ENCODE measurements at places on chromosomes 16 and 17.

DNA sequence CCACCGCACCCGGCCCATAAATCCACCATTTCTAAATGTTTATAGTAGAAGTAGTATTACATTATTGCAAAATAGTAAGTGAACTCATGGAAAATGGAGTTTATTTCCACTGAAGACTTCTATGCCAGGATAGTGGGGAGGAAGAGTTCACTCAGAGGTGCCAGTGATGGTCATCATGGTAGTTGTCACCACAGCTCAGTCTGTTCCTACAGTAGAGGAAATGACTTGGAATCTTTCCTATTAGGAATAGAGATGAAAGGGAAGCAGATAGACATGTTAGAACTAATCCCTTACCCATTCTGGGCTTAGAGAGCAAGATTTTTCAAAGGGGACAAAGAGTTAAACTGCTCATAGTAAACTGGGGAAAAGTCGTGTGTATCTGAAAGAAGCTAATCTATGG is 20.1 kb downstream of the MRPL45 start:
- DNase-seq, result no peak

- no peak for DNase-seq
Observed at GRCh38 chr16:10599626-10600025, 19.2 kb upstream of the EMP2 start.

- DNase-seq, result no peak
Observed at GRCh38 chr16:12390644-12391043, 413.0 kb downstream of the CPPED1 start.

- DNase-seq, result no peak
Observed at GRCh38 chr16:26801628-26802027, 265.1 kb upstream of the C16orf82 start.

DNA sequence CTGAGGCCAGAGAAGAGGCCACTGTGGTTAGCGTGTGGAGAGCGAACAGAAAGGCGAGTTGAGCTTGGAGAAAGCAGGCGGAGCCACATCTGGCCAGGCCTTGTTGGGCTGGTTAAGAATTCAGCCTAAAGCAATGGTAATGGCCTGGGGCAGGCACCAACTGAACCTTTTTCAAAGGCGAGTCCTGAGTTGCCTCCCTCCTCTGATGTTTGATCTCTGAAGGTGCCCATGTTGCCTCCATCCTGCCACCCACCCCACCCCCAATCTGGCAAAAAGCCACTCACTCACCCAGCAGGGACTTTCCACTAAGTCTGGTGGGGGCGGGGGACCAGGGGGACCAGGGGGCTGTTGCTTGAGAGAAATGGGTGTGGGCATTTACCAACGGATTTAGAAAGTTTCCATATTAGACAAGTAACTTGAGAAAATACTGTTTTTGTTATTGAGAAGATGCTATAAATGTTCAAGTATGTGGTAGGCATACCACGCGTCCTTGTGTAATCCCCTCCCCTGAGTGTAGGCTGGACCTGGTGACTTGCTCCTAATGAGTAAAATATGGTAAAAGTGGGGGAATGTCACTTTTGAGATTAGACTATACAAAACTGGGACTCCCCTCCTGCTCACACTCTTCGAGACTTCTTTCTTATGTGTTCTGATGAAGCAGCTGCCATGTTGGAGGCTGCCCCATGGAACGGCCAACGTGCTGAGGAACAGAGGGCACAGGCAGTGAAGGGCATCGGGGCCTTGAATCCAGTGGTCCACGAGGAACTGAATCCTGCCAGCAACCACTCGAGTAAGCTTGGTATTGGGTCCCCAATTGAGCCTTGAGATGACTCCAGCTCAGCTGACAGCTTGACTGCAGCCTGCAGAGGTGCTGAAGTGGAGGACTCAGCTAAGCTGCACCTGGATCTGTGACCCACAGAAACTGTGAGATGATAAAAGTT is 29.9 kb upstream of the TNS4 start:
- DNase-seq, result no peak

DNA sequence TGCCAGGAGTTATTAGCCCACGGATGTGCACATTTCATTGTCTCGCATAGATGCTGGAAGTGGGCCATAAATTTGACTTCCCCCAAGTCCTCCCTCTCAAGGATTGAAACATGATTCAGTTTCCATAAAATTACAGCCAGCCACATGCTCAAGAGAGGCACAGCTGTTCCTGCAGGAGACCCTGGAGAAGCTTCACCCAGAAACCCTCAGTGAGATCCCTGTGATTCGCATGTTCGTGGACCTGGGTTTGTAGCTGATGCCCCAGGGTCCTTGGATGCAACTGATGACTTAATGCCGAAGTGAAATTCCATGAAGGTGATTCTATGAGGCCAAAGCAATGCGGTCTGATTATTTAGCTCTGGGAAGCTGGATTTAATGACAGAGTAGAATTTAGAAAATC is 24.7 kb upstream of the AQP8 start:
- no peak for DNase-seq

DNA sequence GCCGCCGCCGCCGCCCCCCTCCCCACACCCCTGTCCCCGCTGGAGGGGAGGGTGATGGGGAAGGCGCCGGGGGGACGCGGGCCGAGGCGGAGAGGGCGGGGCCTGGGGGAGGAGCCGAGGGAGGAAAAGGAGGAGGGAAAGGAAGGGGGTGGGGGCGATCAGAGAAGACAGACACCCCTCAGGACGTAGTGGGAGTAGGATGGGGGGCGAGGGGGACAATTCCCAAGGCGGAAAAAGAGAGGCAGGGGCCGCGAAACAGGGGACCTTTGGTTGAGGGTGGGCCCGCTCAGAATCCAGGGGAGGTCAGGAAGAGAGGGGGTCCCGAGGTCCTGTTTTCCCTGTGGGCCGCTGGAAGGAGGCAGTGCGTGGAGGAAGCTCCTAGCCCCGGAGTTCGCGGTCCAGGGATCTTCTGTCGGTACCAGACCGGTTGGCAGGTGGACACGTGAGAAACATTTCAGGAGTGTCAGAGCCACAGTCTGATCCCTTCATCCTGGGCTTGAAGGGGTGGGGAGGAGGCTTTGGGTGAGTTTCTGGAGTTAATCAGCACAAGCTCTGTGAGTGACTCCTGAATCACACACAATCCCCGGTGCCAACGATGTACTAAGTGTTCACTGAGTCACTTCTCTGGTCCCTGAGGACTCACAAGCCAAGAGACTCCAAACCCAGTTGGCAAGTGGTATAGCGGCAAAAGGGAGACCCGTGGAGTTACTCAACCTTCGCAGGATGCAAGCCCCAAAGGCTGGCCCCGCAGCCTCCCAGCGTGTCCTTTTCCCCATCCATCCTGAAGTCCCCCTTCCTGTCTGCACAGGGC is at the start of gene XYLT1:
XYLT1 (minus strand) TSS at position 53 of the 811 bp plus-strand sequence. CDS start 164 bp downstream, outside the sequence.
- DNase-seq, result no peak

GRCh38 chr17:34371405-34372100 is 8.5 kb upstream of the CCL1 start:
- DNase-seq, result no peak

GRCh38 chr17:979212-979538 is 401 bp downstream of the NXN start:
- DNase-seq, result no peak

DNA sequence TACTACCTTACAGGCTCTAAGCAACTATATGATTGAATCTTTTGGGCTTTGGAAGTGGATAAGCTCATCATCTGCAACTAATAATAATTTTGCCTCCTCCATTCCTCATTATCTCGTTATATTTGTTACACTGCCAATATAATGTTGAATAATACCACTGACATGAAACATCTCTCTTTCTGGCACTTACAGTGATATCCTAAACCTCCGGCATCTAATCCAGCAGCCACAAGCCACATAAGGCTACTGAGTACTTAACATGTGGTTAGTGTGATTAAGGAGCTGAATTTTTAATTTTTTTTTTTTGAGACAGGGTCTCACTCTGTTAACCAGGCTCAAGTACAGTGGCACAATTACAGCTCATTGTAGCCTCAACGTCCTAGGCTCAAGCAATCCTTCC is 9.6 kb downstream of the CDC42EP4 start:
- DNase-seq, result no peak

Data from cortex of kidney (tissue), 1 donor.